Brain (organoid and tissue), 16 donors: ENCODE measurements at places on chromosomes 5 and 9. TPM values are rescaled to one million over a fixed set of nuclear protein-coding genes. Genes with fewer than 3 reads are reported as not detected.

DNA sequence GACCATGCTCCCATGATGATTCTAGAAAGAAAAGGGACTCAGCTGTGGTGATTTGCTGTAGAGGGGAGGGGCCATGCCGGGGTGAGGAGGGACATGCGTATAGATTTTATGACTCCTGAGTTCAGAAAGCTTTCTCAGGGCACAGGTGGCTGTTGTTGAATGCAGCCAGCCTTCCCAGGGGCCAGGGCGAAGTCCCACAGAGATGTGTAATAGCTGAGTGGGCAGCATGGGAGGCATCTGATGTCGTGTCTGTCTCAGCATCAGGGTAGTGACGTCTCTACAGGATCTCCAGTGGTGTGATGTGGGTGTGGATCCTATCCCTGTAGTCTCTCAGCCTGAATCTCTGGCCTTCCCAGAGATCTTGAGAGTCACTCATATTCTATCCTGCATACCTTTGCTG lies 7.8 kb upstream of the BOD1 start:
- no peak for DNase-seq

- no peak for DNase-seq
Observed at GRCh38 chr5:5042806-5043205, 97.3 kb upstream of the ADAMTS16 start.

Gene SNCAIP
- polyA plus RNA-seq, result 42.2 TPM

Gene RFESD
- 4.2 TPM for polyA plus RNA-seq
